ENCODE measurements at places on chromosomes 1 and 21. TPM values are rescaled to one million over a fixed set of nuclear protein-coding genes. Genes with fewer than 3 reads are reported as not detected.

ALX3 gene
- total RNA-seq, result not detected

HSPB7 gene
- total RNA-seq, result not detected

ALG6 gene
- total RNA-seq, result 9.2 TPM

KIRREL1 gene
- 71.6 TPM for total RNA-seq

KMO gene
- total RNA-seq, result not detected

CFHR2 gene
- not detected for total RNA-seq

RGS16 gene
- 0.72 TPM for total RNA-seq

FBXO28 gene
- 40.7 TPM for total RNA-seq

MAP10 gene
- total RNA-seq, result 1.1 TPM

CACHD1 gene
- total RNA-seq, result 2.2 TPM

PITHD1 gene
- 45.1 TPM for total RNA-seq

CYP4Z1 gene
- not detected for total RNA-seq

CRYBG2 gene
- 51.1 TPM for total RNA-seq

ZBED6 gene
- 10.6 TPM for total RNA-seq

LCE3D gene
- not detected for total RNA-seq

PPFIA4 gene
- 14.0 TPM for total RNA-seq

SLC22A15 gene
- total RNA-seq, result 21.0 TPM

ARHGEF16 gene
- 34.1 TPM for total RNA-seq

GJC2 gene
- 1.7 TPM for total RNA-seq

SEMA6C gene
- total RNA-seq, result 0.21 TPM

RPTN gene
- 0.72 TPM for total RNA-seq

PPT1 gene
- 31.1 TPM for total RNA-seq

PRAMEF33 gene
- total RNA-seq, result not detected

GUCA2B gene
- total RNA-seq, result not detected

FAM72C gene
- under 0.01 TPM for total RNA-seq

SPRR3 gene
- total RNA-seq, result 51.4 TPM

SLFNL1 gene
- not detected for total RNA-seq

NUF2 gene
- 2.7 TPM for total RNA-seq

NEK2 gene
- total RNA-seq, result 4.8 TPM

ADCY10 gene
- not detected for total RNA-seq

KCNE1 gene
- not detected for total RNA-seq

SLC25A34 gene
- total RNA-seq, result 0.48 TPM

C4BPB gene
- not detected for total RNA-seq

RNF223 gene
- total RNA-seq, result 3.8 TPM

PHLDA3 gene
- 233 TPM for total RNA-seq

PGLYRP4 gene
- 1.9 TPM for total RNA-seq

CDK18 gene
- total RNA-seq, result 19.5 TPM

LMNA gene
- total RNA-seq, result 687 TPM

HPDL gene
- total RNA-seq, result 1.9 TPM

FCRL4 gene
- total RNA-seq, result not detected

UBE2U gene
- not detected for total RNA-seq

MYOG gene
- total RNA-seq, result not detected

MROH7 gene
- not detected for total RNA-seq

OLFM3 gene
- total RNA-seq, result not detected

OR10J1 gene
- total RNA-seq, result under 0.01 TPM

OBSCN gene
- total RNA-seq, result 15.7 TPM

RIPK4 gene
- total RNA-seq, result 36.9 TPM

CRB1 gene
- total RNA-seq, result under 0.01 TPM

SZT2 gene
- 11.7 TPM for total RNA-seq

TRIM63 gene
- total RNA-seq, result not detected

SPATA1 gene
- 0.72 TPM for total RNA-seq
